ENCODE measurements at places on chromosomes 12 and 14.

- DNase-seq, result no peak
Observed at GRCh38 chr14:90700933-90701776, 115.1 kb downstream of the TTC7B start.

DNA sequence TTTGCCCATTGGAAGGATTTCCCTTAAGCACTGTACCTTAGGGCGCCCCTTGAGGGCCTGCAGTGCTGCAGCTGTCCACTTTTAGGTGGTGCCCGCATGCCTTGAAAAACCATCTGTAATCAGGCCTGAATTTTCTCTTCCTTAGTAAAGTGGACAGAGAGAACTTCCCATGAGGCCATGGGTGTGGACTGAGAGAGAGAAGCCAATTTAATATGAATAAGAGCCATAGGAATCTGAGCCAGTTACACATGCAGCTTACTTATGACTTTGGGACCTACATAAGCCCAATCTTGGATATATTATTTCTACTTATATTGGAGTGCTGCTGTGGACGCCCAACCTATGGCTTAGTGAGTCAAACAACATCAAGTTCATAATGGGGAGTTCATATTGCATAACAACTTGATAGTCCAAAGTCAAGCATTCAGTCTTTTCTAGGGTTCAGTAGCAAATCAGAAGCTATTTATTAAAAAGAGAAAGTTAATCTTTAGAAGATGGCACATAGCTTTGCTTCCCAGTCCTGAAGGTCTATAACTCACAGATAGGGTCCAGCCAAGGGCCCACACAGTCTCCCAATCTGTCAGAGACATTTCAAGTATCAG lies 11.1 kb upstream of the ETV6 start:
- DNase-seq, result no peak

GRCh38 chr12:95809000-95809680 lies 18.6 kb upstream of the NTN4 start:
- DNase-seq, result no peak

DNA sequence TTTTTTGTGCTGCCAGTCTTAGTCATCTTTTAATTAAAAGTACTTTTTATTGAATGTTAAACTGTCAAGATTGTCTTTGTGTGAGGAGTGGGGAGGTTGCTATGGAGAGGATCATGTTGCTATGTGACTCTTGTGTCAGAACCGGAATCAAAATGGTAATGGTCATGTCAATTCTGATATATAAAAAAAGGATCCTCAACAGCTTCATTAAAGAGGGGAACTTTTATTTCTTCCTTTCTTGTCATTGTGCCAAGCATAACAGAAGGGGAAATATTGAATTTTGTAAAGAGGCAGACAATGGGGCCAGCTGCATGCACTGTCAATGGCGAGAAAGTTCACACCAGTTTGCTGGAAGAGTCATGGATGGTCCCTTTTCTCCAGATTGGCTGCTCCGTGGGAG lies 564.8 kb downstream of the VRK1 start:
- no peak for DNase-seq

DNA sequence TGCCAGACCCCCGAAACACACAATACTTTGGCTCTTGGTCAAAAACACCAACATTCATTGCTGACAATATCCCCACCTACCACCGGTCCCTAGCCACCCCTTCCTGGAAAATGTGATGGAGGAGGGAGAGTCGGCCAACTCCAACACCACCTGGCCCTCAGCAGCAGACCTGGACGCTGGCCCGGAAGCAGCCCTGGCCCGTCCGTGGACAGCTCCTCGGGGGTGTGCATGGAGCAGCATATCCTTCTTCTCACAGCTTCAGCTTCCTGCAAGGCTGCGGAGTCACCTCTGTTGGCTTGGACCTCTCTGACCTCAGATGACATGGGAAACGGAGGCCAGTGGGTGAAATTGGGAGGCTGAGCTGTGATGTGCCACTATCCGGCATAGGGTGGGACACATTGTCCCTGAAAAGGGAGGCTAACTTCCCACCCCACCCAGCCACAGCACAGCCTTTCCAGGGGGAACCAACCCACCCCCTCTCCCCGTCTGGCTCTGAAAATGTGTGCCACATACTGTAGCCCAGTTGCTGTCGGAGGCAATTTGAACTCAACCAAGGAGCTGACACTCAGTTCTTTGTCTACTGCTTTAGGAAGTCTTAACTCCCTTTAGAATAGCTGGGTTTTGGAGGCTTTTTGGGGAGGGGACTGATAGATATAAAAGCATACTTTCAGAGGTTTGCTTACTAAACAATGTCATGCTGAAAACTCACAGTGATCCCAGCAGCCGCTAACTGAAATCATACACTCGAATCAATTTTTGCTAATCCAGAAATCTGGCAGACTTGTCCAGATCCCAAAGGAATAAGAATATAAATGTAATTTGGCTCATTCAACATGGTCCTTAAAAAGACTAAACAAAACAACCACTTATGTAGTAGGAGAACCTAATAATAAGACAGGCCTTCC lies 43.1 kb upstream of the LTA4H start:
- no peak for DNase-seq

- DNase-seq, result no peak
Observed at GRCh38 chr14:69605738-69606137, 5.7 kb upstream of the SUSD6 start.

All from NCI-H2227 treated with DMSO at 0.1 percent for 48 hours (cell line).